GM23248 (cell line): ENCODE measurements at places on chromosomes 7 and 10. TPM values are rescaled to one million over a fixed set of nuclear protein-coding genes. Genes with fewer than 3 reads are reported as not detected.

HSPA12A gene
- polyA plus RNA-seq: 5.4 and 5.6 TPM in 2 replicates

MSANTD7 gene
- polyA plus RNA-seq: 7.2 and 7.4 TPM in 2 replicates

SPDYE9 gene
- polyA plus RNA-seq: 0.38 and 0.65 TPM in 2 replicates

GATA3 gene
- polyA plus RNA-seq: not detected in 2 replicates

C7orf33 gene
- polyA plus RNA-seq: not detected in 2 replicates

LDB3 gene
- 0.05 and 0.08 TPM in 2 replicates for polyA plus RNA-seq

NYAP1 gene
- not detected in 2 replicates for polyA plus RNA-seq

GRCh38 chr10:122034149-122034756 lies 45.3 kb downstream of the TACC2 start:
- no peak overlapping the region for H3K4me3 ChIP-seq
- peaks cover 13% of the 10 kb centered on the region for H3K27me3 ChIP-seq
- H3K4me1 ChIP-seq: no peaks in the 10 kb centered on the region
- H3K36me3 ChIP-seq: no peaks in the 10 kb centered on the region
- no peak overlapping the region for H3K27ac ChIP-seq

GRCh38 chr7:27345164-27345887 lies 102.7 kb downstream of the EVX1 start:
- no peaks in the 10 kb centered on the region for H3K4me1 ChIP-seq
- H3K4me3 ChIP-seq: no peak overlapping the region
- H3K27ac ChIP-seq: no peak overlapping the region
- H3K27me3 ChIP-seq: 0 out of 2 replicates have a peak, but pooled peaks cover 3% of the 10 kb centered on the region
- no peaks in the 10 kb centered on the region for H3K36me3 ChIP-seq
- DNase-seq: no peak

- H3K27ac ChIP-seq: peak overlapping the region; percentile 86
- peak; percentile 84 for DNase-seq
- peaks cover 21% of the 10 kb centered on the region for H3K4me1 ChIP-seq
- H3K27me3 ChIP-seq: no peaks in the 10 kb centered on the region
- H3K36me3 ChIP-seq: no peaks in the 10 kb centered on the region
- H3K4me3 ChIP-seq: peak overlapping the region; percentile 56
Observed at GRCh38 chr7:140542228-140542603, 62.9 kb upstream of the MKRN1 start.

DNA sequence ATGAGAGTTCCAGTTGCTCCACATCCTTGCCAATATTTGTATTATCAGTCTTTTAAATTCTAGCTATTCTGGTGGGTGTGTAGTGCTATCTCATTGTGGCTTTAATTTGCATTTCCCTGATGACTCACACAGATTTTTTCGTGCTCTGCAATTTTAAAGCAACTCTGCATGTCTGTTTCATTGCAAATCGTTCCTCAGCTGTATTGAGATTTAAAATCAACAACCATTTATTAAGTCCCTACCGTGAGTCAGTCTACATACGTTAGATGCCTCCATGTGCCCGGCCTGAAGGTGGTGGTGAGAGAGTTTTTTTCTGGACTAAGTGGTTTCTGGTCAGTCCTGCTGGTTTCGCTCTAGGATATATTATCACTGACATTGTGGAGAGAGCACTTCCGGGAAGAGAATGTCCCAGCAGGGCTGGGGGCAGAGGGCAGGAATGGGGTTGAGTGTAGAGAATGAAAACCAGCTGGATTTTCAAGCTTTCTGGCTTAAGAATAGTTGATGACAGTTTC lies 8.4 kb upstream of the HYCC1 start:
- no peaks in the 10 kb centered on the region for H3K27me3 ChIP-seq
- H3K36me3 ChIP-seq: no peaks in the 10 kb centered on the region
- H3K27ac ChIP-seq: peak overlapping the region; percentile 93
- peaks cover 28% of the 10 kb centered on the region for H3K4me1 ChIP-seq

DNA sequence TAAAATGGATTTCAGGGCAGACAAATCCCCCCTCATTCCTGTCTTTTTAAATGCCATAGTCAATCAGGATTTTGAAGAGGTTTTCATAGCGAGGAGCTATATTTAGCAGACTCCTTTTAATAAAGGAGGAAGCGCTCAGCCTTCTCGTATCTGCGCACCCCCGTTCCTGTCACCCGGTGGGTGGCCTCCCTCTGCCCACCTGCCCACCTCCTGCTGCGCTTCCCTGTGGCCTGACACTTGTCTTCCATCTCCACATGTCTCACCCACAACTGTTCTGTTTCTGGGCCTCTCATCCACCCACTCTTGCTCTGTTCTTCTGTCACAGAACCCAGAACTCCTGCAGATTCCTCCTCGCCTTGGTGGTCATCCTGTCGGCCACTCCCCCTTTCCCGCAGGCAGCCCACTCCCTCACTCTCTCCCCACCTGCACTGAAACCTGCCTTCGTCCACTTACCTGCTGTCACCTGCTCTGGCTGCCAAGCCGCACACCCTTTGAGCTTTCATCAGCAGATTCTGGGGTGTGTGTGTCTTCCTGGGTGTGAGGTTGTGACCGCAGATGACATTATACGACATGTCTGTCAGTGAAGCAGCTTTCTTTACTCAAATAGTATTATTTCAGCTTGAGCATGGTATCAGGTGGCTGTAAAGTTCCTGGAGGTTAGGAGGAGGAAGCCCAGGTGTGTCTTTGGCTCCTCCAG lies 163.5 kb upstream of the AGK start:
- no peak overlapping the region for H3K27ac ChIP-seq
- no peaks in the 10 kb centered on the region for H3K36me3 ChIP-seq
- no peak for DNase-seq
- no peak overlapping the region for H3K4me3 ChIP-seq
- H3K4me1 ChIP-seq: no peaks in the 10 kb centered on the region
- no peaks in the 10 kb centered on the region for H3K27me3 ChIP-seq

- no peak overlapping the region for H3K27ac ChIP-seq
- no peaks in the 10 kb centered on the region for H3K36me3 ChIP-seq
- H3K4me1 ChIP-seq: no peaks in the 10 kb centered on the region
- DNase-seq: no peak
- no peak overlapping the region for H3K4me3 ChIP-seq
Observed at GRCh38 chr7:80563561-80564327, 51.9 kb upstream of the GNAT3 start.

DNA sequence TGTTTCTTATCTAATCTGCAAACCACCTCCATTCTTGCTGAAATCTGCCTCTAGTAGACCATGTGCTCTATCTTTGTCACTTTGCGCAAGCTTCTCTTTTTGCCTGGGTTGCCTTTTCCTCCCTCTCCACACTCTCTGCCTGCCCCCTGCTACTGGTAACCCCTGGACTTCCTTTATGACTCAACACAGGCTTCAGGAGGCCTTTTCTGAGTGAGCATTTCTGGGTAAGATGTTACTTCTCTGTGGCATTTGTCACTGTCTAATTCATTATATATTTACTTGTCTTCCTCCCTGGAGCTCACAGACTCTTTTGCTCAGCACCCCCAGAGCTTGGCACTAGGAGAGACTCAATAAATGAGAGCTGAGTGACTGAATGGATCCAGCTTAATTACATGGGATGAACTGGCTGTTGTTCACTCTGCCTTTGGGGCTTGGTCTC lies 8.4 kb downstream of the GOLGA7B start:
- no peaks in the 10 kb centered on the region for H3K4me1 ChIP-seq
- peaks cover 26% of the 10 kb centered on the region; the same call in 1 of the 2 replicates for H3K27me3 ChIP-seq

GRCh38 chr10:124614003-124614659 lies 130.0 kb downstream of the FAM53B start:
- H3K27ac ChIP-seq: no peak overlapping the region
- H3K4me3 ChIP-seq: no peak overlapping the region
- H3K4me1 ChIP-seq: no peaks in the 10 kb centered on the region
- no peaks in the 10 kb centered on the region for H3K36me3 ChIP-seq
- H3K27me3 ChIP-seq: no peaks in the 10 kb centered on the region

DNA sequence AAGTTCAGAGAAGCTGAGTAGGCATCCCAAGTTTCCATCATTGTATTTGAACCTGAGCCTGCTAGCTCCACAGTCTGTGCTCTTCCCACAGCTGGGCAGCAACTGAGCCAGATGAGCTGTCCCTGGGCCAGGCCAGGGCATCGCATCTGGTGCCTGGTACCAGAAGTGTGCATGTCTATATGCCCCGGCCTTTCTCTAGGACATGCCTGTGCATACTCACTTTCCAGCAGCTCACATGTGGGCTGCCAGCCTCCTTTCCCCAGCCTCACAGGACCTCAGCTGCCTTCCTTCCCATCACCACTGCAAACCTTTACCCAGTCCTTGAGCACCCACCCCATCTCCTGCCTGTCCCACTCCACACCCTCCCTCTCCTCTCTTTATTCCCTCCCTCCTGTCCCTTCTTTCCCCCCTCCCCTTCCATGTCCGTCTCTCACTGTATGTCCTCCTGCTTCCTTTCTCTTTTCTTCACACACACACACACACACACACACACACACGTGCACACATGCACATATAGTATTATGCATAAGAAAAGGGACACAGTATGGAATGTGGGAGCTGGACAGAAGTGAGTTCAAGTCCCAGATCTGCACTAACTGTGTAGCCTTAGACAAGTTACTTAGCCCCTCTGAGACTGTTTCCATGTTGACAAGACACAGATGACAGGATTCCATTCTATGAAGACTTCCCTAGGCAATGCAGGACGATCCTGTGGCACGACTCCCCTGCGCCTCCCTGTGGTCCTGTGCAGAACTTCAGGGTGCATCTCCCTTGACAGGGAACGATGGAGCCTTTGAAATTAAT lies 10.9 kb downstream of the CDHR1 start:
- H3K27me3 ChIP-seq: peaks cover 9% of the 10 kb centered on the region; the same call in 1 of the 2 replicates
- H3K27ac ChIP-seq: no peak overlapping the region
- H3K36me3 ChIP-seq: no peaks in the 10 kb centered on the region

- no peaks in the 10 kb centered on the region for H3K36me3 ChIP-seq
- no peak overlapping the region for H3K27ac ChIP-seq
- H3K4me1 ChIP-seq: no peaks in the 10 kb centered on the region
- H3K4me3 ChIP-seq: no peak overlapping the region
- DNase-seq: no peak
Observed at GRCh38 chr10:46250481-46250880, 36.3 kb upstream of the ANTXRL start.

DNA sequence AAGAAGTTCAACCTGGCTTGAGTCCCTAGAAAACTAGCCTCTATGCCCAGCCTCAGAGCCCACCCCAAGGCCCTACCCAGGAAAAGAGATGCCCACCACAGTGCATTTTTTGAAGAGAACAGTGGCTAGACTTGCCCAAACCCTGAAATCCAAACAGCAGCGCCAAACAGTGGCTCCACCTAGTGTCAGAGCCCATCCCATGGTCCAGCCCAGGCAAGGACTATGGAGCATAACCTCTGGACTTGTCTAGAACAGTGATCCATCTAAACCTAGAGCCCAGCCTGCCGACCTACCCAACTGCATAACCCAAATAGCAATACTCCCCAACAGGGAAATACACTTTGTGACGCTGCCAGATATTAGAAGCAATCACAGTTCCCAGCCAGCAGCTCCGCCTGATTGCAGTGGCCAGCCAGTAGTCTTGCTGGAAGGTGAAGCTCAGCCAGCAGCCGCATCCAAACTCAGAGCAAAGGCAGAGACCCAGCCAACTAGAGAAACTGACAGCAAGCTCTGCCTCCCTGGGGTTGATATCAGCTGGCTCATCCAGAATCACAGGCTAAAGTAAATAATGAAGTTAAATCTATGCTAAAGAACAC lies 44.5 kb downstream of the HBP1 start:
- H3K27ac ChIP-seq: no peak overlapping the region
- H3K27me3 ChIP-seq: no peaks in the 10 kb centered on the region
- no peaks in the 10 kb centered on the region for H3K36me3 ChIP-seq
- no peak for DNase-seq

DNA sequence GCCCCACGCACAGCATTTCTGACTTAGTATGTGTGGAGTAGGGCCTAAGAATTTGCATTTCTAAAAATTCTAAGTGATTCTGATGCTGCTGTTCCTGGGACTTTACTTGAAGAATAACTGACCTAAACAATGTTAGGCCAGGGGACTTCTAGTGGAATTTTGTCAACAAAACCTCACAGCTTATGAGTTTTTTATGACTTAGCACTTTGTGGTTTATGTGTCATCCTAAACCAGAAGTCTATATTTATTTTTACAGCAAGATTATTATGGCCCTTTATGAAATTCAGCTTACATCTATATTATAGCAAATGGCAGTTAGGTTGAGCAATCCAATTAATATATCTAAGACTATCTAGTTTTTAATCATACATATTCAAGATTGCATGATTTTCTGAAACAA lies 24.6 kb upstream of the BET1 start:
- H3K36me3 ChIP-seq: no peaks in the 10 kb centered on the region
- H3K27me3 ChIP-seq: peaks cover 5% of the 10 kb centered on the region; the same call in 1 of the 2 replicates
- no peak overlapping the region for H3K4me3 ChIP-seq

DNA sequence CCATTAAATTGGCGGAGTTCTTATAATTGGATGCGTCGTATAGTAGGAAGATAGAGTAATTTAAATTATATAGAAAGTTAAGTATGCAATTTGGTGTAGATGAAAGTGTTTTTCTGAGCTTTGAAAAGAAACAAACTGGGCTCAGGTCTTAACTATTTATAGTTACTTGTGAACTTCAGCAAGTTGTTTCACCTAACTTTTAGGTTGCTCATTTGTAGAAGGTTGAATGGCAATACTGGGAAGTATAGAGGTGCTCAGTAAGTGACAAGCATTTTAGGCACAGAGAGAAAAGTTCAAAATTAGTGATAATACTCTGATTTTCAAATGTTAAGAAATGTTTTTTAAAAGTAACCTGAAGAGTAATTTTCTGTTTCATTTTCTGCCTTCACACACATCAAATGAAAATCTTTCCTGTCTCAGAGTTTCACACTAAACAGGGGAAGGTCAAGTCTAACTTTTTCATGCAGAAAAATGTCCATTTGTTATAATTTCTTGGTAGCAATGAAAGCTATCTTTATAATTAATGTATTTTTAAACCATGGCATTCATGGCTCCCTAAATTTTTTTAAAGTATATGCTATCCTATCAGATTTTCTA lies 146.5 kb downstream of the PHF14 start:
- H3K27me3 ChIP-seq: no peaks in the 10 kb centered on the region
- no peak for DNase-seq
- no peak overlapping the region for H3K27ac ChIP-seq
- peaks cover 4% of the 10 kb centered on the region; the same call in 1 of the 2 replicates for H3K36me3 ChIP-seq
- H3K4me3 ChIP-seq: no peak overlapping the region
- no peaks in the 10 kb centered on the region for H3K4me1 ChIP-seq

GRCh38 chr7:79880312-79880711 lies 254.3 kb upstream of the GNAI1 start:
- no peak overlapping the region for H3K4me3 ChIP-seq
- H3K27ac ChIP-seq: no peak overlapping the region
- peaks cover 6% of the 10 kb centered on the region for H3K4me1 ChIP-seq
- no peaks in the 10 kb centered on the region for H3K27me3 ChIP-seq
- DNase-seq: no peak
- H3K36me3 ChIP-seq: no peaks in the 10 kb centered on the region

DNA sequence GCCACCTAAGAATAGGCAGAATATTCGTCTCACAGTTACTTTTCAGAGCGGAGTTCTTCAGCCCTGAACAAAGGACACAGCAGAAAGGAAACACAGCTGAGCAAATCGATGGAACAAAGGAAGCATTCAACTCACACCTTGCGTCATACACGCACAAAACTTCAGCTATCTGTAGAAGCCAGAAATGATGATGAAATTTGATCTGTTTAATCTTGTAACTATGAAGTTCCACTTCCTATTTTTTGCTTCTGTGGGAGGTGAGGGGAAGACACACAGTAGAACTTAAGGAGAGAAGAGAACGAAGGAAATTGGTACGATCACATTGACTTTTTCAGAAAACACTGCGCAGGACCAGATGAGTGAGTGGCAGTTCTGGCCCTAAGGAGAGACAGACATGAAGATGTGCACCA lies 26.2 kb downstream of the FAM171A1 start:
- H3K36me3 ChIP-seq: no peaks in the 10 kb centered on the region
- no peak overlapping the region for H3K4me3 ChIP-seq
- peak; percentile 22 for DNase-seq
- peaks cover 8% of the 10 kb centered on the region for H3K4me1 ChIP-seq
- H3K27ac ChIP-seq: no peak overlapping the region
